ENCODE measurements at places on chromosomes 12 and 14.

DNA sequence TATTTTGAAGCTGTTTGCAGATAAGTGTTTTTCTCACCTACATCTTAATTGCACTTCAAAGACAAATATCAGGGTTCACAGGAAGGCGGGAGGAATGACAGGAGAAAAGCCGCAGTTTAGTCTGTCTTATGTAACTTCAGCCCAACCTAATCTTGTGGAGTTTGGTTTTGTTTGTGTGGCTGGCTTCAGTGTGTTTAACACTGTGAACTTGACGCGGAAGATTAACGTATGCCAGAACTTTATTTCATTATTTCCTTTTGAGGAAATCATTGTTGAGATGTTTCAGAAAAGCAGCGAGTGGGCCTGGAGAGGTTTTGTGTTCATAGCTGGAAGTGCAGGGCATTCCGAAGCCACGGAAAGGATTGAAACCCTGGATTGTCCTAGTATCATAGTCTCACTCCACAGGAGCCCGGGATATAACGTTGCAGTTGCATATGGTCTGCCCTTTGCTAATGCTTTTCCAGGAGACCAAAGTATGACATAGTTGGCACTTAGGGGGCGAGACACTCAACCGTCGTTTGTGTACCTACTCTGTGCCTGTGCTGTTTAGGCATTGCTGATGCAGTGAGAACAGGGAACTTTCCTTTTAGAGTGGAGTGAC is 2.0 kb downstream of the PELI2 start:
- DNase-seq, result no peak

- no peak for DNase-seq
These were observed 442.0 kb downstream of the MED13L start for GRCh38 chr12:115835445-115835844.

- DNase-seq, result no peak
These were observed 319.3 kb upstream of the NOVA1 start for GRCh38 chr14:26917086-26917485.

- peak; percentile 89 for DNase-seq
These were observed 25.0 kb downstream of the HIP1R start for GRCh38 chr12:122860040-122860853.

- DNase-seq, result no peak
These were observed 156.8 kb upstream of the PDE3A start for GRCh38 chr12:20211541-20211940.

DNA sequence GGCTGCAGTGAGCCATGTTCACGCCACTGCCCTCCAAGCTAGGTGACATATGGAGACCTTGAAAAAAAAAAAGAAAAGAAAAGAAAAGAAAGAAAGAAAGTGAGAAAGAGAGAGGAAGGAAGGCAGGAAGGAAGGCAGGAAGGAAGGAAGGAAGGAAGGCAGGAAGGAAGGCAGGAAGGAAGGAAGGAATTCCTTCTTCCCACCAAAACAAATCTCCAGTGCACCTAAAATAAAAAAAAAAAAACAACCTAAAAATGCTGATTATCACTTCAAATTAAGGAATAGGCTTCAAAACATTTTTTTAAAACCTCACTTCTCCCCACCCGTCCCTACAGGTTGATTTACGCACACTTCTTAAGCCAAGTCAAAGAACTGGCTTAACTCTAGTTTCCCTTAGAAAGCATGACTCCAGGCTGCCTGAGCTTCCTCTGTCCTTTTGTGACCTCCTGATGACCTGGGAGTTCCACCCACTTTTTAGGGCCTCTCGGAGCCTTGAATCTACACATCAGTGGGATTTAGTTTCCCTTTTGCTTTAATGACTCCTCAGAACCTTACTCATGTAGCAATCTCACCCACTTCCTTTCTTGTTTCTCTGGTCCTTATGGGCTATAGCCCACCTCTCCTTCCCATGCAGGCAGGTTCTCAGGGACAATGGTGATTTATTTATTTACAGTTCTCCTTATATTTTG is 18.6 kb downstream of the DUSP6 start:
- peak; percentile 10 for DNase-seq

DNA sequence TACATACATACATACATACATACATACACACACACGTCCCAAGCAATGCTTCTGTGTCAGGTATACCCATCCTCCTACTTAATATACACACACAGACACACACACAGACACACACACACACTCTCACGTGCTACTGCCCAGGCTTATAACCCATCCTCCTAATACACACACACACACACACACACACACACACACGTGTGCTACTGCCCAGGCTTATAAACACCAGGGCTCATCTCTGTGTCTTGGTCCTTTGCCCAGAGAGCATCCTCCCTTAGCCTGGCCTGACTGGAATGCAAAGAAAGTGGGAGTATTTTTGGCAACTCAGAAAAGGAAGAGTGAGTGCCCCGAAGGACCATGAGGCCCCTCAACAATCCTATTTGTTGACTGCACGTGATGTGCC is 129.0 kb downstream of the RBM19 start:
- no peak for DNase-seq

Data from GM12865 (cell line).